ENCODE measurements at places on chromosomes 7 and 10. TPM values are rescaled to one million over a fixed set of nuclear protein-coding genes. Genes with fewer than 3 reads are reported as not detected.

Gene PLEKHS1
- 0.21 TPM for total RNA-seq

Gene PIK3AP1
- total RNA-seq: 2.6 TPM

Gene BAIAP2L1
- total RNA-seq: 120 TPM

Gene RASA4
- 7.1 TPM for total RNA-seq

Gene AS3MT
- 4.0 TPM for total RNA-seq

Gene HEPACAM2
- total RNA-seq: not detected

Gene INA
- total RNA-seq: 0.08 TPM

Gene SNX13
- 53.3 TPM for total RNA-seq

Gene TAF5
- total RNA-seq: 6.0 TPM

Gene ZDHHC6
- total RNA-seq: 40.3 TPM

DNA sequence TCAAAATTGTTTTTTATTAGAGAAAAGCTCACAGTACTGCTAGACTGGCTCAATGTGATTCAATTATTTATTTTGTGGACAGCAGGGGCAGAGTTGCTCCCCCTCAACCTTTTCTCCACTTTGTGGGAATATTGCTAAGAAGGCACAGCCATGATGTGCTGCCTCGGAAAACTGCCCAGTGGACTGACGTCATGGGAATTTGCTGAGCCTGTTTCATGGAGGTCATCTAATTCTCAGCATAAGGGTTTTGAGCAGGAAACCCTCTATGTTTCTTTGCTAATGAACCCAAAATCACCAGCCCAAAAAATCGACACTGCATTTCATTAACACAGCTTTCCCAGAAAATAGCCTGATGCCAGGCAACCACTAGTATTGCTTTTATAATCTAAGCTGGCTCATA, 228.8 kb upstream of the FAM3C start:
- no peak overlapping the region for H3K27ac ChIP-seq
- DNase-seq: no peak
- no peaks in the 10 kb centered on the region for H3K36me3 ChIP-seq
- no peak overlapping the region for H3K4me3 ChIP-seq
- H3K27me3 ChIP-seq: no peaks in the 10 kb centered on the region

GRCh38 chr10:122138831-122139625, 132.1 kb upstream of the BTBD16 start:
- H3K4me1 ChIP-seq: peaks cover 80% of the 10 kb centered on the region
- no peak for DNase-seq
- H3K27me3 ChIP-seq: no peaks in the 10 kb centered on the region
- no peaks in the 10 kb centered on the region for H3K36me3 ChIP-seq
- no peak overlapping the region for H3K4me3 ChIP-seq

DNA sequence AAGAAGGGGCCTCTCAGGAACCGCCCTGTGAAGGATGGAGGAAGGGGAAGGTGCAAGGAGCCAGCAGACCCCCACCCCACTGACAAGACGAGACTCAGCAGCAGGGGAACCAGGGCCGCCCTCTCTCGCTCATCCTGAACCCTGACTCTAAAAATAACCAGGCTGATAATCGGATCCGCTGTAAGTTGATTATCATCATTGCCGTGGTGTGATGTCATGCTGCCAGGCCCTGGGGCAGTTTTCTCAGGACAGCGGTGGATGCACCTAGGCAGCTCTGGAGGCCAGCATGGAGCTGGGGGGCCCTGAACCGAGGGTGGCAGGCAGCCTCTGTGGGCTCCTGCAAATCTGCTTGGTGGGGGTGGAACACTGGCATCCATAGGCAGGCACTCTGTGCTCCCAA, 7.9 kb downstream of the RET start:
- no peak overlapping the region for H3K4me3 ChIP-seq
- DNase-seq: no peak
- H3K4me1 ChIP-seq: peaks cover 3% of the 10 kb centered on the region
- H3K27ac ChIP-seq: no peak overlapping the region
- no peaks in the 10 kb centered on the region for H3K27me3 ChIP-seq

DNA sequence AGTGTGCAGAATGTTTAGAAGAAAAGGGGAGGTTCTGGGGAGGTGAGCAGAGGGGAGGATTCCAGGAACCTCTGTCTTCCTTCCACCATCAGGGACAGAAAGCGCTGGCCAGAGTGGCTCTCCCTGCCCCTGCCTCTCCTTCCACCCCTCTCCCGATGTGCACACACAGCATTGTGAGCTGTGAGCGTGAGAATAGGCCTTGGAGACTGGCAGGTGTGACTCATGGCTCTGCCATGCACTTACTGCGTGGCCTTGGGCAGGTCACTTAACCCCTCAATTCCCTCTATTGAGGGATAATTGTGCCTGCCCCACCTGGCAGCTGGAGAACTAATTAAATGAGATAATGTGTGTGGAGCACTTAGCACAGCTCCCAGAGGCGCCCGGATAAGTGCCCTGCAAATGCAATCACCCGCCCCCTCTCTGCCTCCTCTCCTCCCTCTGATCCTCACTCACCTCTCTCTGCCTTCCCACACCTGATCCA, 115.4 kb downstream of the ZMIZ1 start:
- H3K36me3 ChIP-seq: no peaks in the 10 kb centered on the region
- no peak overlapping the region for H3K4me3 ChIP-seq
- H3K27ac ChIP-seq: peak overlapping the region; percentile 2
- H3K27me3 ChIP-seq: no peaks in the 10 kb centered on the region

DNA sequence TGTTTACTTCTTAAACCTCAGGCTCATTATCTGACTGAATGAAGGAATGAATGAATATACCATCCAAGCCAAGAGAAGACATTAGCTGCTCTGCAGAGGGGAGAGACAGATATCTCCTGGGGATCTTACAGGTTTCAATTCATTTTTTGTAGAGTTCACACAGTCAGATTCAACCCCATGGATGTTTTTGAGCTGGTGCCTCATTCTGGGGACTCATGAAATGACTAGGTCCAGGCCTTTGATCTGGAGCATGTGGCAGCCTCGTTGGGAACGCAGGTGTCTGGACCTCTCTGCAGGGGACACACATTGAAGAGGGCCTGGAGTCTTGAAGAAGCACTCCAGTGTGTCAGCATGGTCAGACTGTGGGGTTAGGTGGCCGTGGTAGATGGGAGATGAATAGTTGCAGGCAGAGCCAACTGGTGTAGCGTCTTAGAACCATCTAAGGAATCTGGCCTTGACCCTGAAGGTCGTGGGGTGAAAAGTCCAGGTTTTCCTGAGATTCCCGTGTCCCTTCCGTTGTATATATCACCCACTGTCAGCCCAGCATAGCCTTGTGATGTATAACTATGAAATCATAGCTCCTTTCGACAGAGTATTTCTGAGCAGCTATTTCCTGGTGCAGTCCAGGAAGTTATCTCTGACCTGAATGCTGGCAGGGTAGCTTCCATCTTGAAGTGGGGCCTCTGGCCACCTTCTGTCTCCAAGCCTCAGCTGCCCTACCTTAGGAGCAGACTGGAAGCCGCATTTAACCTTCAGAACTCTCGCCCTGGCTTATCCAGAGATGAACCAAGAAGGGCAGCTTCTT, 22.3 kb downstream of the BTBD16 start:
- peaks cover 5% of the 10 kb centered on the region for H3K4me1 ChIP-seq
- no peak overlapping the region for H3K27ac ChIP-seq
- H3K4me3 ChIP-seq: no peak overlapping the region
- H3K36me3 ChIP-seq: no peaks in the 10 kb centered on the region
- H3K27me3 ChIP-seq: no peaks in the 10 kb centered on the region
- DNase-seq: no peak

GRCh38 chr7:131330299-131330698, 2.6 kb downstream of the MKLN1 start:
- H3K4me3 ChIP-seq: peak overlapping the region; percentile 93
- DNase-seq: no peak
- H3K4me1 ChIP-seq: peaks cover 29% of the 10 kb centered on the region
- H3K36me3 ChIP-seq: no peaks in the 10 kb centered on the region
- peak overlapping the region; percentile 98 for H3K27ac ChIP-seq
- H3K27me3 ChIP-seq: no peaks in the 10 kb centered on the region

- no peaks in the 10 kb centered on the region for H3K36me3 ChIP-seq
- no peaks in the 10 kb centered on the region for H3K4me1 ChIP-seq
- DNase-seq: no peak
- H3K4me3 ChIP-seq: no peak overlapping the region
- H3K27ac ChIP-seq: no peak overlapping the region
Observed at GRCh38 chr7:151282111-151282510, 33.6 kb upstream of the SMARCD3 start.

DNA sequence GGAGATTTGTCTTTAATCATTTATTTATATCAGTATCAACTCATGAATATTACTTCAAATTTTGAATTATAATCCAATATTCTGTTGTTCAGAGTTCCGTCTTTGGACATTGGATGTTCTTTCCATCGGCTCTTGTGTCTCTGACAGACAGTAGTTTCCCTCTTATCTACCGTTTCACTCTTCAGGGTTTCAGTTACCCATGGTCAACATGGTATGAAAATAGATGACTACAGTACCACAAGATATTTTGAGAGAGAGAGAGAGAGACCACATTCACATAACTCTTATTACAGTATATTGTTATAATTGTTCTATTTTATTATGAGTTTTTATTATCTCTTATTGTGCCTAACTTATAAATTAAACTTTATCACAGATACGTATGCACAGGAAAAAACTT, 6.8 kb downstream of the SHTN1 start:
- H3K27me3 ChIP-seq: no peaks in the 10 kb centered on the region
- H3K4me1 ChIP-seq: peaks cover 13% of the 10 kb centered on the region
- no peak for DNase-seq
- H3K4me3 ChIP-seq: no peak overlapping the region
- H3K27ac ChIP-seq: no peak overlapping the region
- H3K36me3 ChIP-seq: no peaks in the 10 kb centered on the region

- H3K36me3 ChIP-seq: no peaks in the 10 kb centered on the region
- H3K27me3 ChIP-seq: no peaks in the 10 kb centered on the region
- peak overlapping the region; percentile 98 for H3K27ac ChIP-seq
- H3K4me3 ChIP-seq: peak overlapping the region; percentile 43
- H3K4me1 ChIP-seq: peaks cover 79% of the 10 kb centered on the region
Observed at GRCh38 chr7:2757904-2758672, 70.1 kb downstream of the AMZ1 start.

GRCh38 chr7:158975526-158976467, 119.4 kb downstream of the DYNC2I1 start:
- no peak overlapping the region for H3K27ac ChIP-seq
- no peaks in the 10 kb centered on the region for H3K27me3 ChIP-seq
- no peak overlapping the region for H3K4me3 ChIP-seq
- peaks cover 7% of the 10 kb centered on the region for H3K4me1 ChIP-seq

DNA sequence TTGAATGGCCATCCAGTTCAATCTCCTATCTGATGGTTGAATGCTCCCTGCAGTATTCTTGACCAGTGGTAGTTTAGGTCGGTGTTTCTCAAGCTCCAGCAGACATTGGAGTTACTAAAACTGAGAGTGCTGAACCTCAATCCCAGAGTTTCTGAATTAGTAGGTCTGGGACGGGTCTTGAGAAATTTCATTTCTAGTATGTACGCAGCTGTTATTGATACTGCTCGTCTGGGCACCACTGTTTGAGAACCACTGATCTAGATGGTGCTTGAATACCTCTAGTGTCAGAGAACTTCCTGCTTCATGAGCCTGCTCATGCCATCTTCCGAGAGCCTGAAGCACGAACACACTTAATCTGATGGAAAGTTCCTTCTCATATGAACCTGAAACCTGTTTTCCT, 99.4 kb upstream of the CREB5 start:
- no peak overlapping the region for H3K27ac ChIP-seq
- H3K4me1 ChIP-seq: no peaks in the 10 kb centered on the region
- H3K36me3 ChIP-seq: no peaks in the 10 kb centered on the region
- DNase-seq: no peak

DNA sequence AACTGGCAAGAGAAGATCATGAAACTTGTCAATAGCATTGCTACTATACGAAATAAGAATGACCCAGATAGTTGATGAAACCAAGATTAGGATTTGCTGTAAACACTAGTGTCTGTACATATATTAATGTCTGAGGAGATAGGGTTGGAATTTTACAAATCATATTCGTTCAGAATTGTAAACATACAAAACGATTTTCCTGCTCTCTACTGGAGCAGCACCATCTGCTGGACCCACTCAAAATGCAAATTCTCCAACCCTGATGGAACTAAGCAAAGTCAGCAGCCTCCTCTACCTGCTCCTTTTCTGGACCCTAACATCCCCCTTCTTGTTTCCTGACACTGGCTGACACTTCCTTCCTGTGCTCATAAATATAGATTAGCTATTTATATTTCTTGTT, 29.4 kb upstream of the SGMS1 start:
- no peaks in the 10 kb centered on the region for H3K36me3 ChIP-seq
- H3K27me3 ChIP-seq: no peaks in the 10 kb centered on the region
- no peak overlapping the region for H3K4me3 ChIP-seq

DNA sequence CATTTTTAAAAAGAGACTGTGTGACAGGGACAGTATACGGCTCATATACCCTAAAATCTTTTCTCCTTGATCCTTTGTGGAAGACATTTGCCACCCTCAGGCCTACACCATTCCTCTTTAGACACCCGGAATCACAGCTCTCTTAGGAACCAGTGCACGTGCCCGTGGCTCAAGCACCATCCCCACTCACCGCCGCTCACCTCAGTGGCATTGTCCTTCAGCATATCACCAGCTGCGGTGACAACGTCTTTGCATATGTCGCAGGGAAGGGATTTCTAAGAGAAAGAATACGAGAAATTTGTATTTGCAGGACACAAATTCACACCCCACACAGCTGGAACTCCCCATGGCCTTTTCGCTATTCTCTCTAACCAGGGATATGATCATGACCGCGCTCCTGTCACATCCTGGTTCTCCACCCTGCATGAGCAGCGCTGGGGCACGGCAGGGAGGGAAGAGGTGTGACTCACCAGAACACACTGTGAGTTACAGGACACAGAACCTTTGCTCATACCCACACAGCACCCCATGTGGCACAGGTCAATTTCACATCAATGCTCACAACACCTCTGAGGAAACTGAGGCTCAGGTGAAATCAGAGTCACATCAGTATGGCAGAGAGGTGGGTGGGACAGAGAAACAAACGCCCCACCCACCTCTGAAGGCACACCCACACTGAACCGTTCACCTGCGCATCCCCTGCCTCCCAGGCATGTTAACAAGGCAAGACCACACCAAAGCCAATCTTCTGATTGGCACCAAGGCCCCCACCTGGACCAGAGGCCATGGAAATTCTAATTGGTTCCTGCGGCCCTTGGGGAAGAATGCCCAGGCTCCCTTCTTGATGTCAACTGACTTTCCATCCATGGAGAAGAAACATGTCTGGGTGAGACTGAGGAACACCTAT, 19.2 kb downstream of the PSAP start:
- H3K36me3 ChIP-seq: peaks cover 46% of the 10 kb centered on the region
- 0 out of 2 replicates have a peak overlapping the region, but pooled peaks have one; percentile 23 for H3K27ac ChIP-seq
- no peak overlapping the region for H3K4me3 ChIP-seq
- DNase-seq: no peak

GRCh38 chr10:93656155-93656554, 43.8 kb downstream of the PDE6C start:
- H3K27ac ChIP-seq: no peak overlapping the region
- no peak overlapping the region for H3K4me3 ChIP-seq
- H3K4me1 ChIP-seq: no peaks in the 10 kb centered on the region
- no peak for DNase-seq

GRCh38 chr7:78169992-78170391, 371.4 kb downstream of the PHTF2 start:
- H3K4me1 ChIP-seq: no peaks in the 10 kb centered on the region
- no peak overlapping the region for H3K27ac ChIP-seq
- H3K36me3 ChIP-seq: no peaks in the 10 kb centered on the region
- no peak overlapping the region for H3K4me3 ChIP-seq

- no peak overlapping the region for H3K4me3 ChIP-seq
- DNase-seq: no peak
- H3K27ac ChIP-seq: no peak overlapping the region
- no peaks in the 10 kb centered on the region for H3K36me3 ChIP-seq
- no peaks in the 10 kb centered on the region for H3K27me3 ChIP-seq
Observed at GRCh38 chr7:82202107-82202506, 241.5 kb downstream of the CACNA2D1 start.

Data from Panc1 (cell line).